ENCODE measurements at places on chromosomes 7 and 10.
A peak's percentile ranks its signal among the peaks of the same experiment; 100 is the strongest.

DNA sequence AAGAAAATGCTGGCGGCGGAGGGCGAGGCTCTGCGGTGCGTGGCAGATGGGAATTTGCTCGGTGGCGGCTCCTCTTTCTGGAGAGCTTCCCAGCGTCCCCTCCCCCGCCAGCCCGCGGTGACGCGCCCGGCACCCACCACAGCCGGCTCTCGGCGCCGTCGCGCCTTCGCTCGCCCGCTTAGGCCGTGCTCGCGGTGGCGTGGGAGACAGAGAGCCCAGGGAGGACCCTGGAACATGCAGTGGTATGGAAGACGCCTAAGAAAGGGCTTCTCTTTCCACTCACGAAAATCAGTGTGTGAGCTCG lies 576 bp upstream of the CSGALNACT2 start:
- peak; percentile 11 for DNase-seq

GRCh38 chr7:6250364-6250833 lies 22.0 kb downstream of the CYTH3 start:
- DNase-seq: no peak

- DNase-seq: no peak
Measured at GRCh38 chr10:35304649-35305048, 31.7 kb upstream of the CCNY start.

DNA sequence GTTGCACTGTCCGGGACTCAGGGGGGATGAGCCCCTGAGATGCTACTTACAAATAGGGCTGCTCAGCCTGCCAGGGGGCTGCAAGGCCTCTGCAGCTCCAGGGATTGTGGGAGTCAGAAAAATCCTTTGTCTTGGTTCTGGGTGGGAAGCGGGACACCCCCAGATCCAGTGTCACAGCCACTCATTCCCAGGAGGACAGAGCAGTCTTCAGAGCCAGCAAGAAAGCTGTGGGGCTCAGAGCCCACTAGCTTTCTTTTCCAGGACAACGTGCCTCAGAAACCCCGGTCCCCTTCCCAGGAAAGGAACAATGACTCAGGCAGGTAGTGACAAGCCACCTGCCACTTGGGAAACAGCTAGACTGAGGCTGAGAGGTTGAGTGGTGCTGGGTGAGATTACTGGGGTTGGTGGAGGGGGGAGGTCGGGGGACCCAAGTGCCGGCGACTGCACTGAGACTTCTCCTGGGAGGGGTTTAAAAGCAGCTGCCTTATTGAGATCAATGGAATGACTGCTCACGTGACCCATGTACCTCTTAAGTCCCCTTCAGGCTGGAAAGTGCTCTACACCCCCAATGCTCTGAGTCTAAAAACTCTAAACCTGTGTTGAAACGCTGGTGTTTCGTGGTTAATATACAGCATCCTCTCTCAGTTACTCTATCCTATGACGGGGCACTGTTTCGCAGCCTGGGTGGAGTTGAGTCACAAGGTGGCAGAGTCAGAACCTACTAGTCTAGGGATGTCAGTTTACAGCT lies 123.6 kb downstream of the UBE2H start:
- DNase-seq: no peak

GRCh38 chr7:30028749-30029635 lies 780 bp downstream of the PLEKHA8 start:
- DNase-seq: peak; percentile 59

DNA sequence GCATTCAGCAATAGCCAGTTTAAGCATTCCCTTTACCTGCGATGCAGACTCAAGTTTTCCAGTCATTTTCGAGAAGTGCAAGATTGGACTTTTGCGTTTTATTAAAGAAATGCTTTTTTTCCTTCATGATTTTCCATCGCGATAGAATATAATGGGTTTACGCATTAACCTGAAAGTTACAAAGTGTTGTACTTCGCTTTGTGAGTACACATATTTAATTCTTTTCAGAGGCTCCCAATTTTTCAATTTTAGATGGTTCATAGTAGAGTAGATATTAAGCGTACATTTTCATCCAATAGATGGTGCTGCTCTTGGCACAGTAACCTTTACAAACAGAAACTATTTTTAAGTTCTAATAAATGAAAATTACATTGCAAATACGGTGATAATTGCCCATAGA lies 1.3 kb downstream of the PTPRZ1 start:
- DNase-seq: no peak

DNA sequence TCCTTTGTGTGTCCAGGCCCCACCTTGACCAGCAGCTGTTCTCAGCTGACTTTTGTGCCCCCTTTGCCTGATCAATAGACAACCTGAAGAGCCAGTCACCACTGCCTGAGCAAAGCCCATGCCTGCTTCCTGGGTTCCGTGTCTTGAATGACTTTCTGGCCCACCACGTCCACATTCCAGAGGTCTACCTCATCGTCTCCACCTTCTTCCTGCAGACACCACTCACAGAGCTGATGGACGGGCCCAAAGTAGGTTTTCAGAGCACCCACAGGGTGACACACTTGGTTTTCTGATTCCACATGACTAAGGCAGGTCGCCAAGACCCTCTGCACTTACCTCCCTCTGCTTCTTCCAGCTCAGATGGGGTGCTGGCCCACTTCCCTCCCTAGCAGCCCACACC lies 126.8 kb downstream of the WDFY4 start:
- DNase-seq: no peak

GRCh38 chr10:127755753-127756152 lies 18.8 kb downstream of the FOXI2 start:
- no peak for DNase-seq

DNA sequence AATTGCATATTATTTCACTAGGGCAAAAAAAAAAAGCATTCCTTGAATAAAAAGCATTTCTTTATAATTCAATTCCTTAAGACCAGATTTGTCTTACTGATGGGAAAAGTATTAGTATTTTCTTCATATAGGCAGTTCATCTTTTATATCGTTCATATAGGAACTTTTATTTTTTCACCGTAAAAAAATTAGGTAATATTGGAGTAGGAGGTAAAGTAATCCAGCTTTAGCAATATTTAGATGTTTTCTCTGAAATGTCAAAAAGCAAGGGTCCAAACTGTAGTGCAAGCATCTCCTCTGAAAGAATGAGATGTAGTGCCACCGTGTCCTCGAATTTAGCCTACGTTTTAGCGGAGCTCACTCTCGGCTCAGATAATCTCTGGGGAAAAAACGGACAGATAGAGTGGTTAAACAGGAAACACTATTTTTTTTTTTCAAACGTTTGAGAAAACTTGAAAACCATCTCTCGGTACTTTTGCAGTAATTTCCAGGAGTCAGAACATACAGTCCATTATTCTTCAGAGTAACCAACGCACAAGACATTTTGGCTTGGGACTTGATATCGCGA lies 5.5 kb upstream of the SPAG6 start:
- no peak for DNase-seq

GRCh38 chr7:130699686-130700085 lies 13.3 kb upstream of the TSGA13 start:
- DNase-seq: no peak
